ENCODE measurements at places on chromosomes 2 and 18.

DNA sequence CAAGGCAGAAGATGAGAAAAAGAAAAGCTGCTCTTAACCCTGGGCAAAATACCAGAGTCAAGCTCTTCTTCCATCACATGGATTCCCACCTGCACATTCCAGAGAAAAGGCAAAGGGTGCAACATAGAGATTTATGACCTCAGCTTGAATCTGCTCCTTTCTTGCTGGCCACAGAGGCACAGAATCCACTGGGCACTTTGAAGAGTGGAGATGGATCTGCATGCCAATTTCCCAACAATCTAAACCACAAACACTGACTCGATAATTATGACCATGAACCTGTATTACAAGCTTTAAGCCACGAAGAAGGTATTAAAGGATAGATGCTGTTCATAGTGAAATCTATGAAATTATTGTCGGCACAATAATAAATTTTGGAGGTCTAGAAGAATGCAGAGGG lies 237.3 kb downstream of the PID1 start:
- DNase-seq, result no peak

DNA sequence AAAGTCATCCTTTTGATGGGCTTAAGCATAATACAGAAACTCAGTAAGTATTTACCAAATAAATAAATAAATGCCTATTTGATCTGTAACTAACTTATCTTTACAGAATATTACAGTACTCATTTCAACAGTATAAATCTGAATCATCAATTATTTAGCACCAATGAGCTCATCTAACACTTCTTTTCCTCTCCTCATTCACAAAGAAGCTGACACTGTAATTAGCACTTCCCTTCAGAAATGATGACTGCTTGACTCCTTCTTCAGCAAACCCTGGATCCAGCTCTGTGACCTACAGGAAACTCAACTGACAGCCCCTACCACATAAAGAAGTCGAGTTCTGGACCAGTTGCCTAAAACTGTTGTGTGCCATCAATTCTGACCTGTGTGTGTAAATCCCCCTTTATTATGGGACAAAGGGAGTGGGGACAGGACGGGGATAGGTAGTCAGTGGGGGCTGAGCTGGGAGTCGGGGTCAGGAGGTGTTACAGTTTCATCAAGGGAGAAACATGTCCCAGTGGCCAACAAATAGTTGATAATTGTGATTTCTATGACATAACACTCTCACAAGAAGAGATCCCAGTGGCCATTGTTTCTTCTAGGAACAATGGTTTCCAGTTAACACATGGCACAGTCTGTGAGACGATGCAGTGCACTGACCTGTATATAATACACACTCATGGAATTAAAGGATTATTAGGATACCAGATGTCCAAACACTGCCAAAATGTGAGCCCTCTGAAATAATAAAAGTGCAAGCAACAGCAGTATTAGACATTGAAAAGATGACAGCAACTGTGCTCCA lies 68.7 kb downstream of the STK39 start:
- DNase-seq, result no peak

- DNase-seq, result no peak
Measured at GRCh38 chr18:61323951-61324350, 9.3 kb upstream of the CDH20 start.

GRCh38 chr2:140247451-140248195 lies 1467.4 kb upstream of the NXPH2 start:
- DNase-seq, result no peak

- no peak for DNase-seq
Measured at GRCh38 chr2:199716807-199717586, 134.0 kb downstream of the FTCDNL1 start.

- DNase-seq, result no peak
Measured at GRCh38 chr2:67684991-67685390, 287.9 kb downstream of the ETAA1 start.

- DNase-seq, result no peak
Measured at GRCh38 chr2:152247337-152247695, 71.8 kb upstream of the STAM2 start.

- no peak for DNase-seq
Measured at GRCh38 chr2:16275131-16275530, 334.8 kb downstream of the MYCN start.

DNA sequence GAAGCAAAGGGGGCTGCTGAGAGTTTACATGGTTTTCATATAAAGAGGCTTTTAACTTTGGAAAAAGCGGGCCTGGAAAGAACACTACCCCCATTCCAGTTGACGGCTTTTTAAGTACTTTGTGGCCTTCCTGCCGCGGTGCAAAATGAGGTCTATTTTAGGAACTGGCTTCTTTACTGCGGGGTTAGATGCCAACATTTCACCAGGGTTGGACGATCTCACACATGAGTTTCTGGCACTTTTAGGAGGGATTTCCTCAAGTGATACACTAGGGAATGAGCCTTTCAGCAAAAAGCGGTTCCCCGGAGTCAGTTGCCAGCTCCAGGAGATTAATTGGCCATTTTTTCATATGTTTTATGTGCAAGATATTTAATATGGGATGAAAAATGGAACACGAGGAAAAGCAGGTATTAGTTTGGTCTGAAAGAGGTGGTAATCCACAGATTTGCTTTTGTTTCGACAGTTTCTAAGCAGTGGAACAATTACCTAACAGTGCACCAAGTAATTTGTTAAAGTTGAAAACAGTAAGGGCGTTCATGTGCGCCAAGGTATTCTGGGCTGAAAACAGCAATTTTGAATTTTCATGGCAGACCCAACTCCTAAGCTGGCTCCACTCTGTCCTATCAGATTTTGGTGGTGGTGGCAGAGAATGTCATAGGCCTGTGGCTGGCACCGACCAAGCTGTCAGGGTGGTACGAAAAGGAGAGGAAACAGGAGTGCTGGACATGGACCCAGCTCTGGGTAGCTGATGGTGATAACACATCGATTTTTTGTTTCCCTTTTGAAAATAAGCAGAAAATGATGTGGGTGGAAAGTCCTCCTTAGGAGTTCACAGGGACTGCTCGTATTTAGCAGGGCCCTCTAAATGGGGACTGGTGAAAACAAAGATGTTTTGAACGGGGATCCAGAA lies 55.6 kb upstream of the FZD5 start:
- DNase-seq, result no peak

DNA sequence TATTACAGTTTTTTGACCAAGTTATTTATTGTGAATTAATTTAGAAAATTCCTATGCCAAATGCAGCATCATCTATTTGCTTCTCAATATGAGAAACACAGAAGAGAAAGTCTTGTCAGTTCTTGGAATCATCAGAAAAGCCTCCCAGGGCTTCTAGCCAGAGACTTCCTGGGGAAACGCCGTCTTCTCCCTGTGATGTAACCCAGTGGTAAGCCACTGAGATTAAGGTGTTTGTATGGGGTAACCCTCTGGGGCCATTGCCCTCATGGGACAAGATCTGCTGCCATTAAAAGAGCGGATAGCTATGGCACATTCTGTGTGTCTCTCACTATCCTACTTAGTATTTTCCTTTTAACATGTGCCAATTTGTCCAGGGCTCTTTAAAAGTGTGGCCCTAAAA lies 28.0 kb downstream of the ANKRD29 start:
- no peak for DNase-seq

DNA sequence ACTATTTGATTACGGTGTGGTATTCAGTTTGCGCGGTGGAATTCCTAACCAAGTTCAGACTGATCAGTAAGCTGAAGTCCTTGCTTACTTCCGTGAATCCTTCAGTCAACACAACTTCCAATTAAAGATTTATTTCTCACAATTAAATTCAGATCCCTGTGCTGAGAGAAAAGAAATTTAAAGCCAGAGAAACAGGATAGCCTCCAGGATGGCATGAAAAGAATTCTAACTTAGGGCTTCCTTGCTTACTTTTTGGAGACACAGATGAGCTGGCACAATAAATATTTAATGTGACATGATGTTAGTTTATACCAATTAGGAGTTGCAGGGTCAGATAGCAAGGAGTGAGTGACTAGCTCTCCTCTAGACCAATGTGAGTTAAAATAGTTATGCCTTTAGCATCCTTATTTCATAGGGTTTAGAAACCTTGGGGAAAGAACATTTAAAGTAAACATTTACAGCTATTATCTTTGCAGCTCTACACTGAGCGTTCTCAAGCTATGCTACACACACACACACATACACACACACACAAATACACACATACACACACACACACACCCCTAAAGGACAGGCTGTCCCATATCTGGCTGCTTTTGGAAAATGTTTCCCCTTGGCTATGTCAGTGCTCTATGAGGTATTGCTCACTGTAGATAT lies 151.0 kb downstream of the TRIB2 start:
- DNase-seq, result no peak
